ENCODE measurements at places on chromosomes 6 and 20.

DNA sequence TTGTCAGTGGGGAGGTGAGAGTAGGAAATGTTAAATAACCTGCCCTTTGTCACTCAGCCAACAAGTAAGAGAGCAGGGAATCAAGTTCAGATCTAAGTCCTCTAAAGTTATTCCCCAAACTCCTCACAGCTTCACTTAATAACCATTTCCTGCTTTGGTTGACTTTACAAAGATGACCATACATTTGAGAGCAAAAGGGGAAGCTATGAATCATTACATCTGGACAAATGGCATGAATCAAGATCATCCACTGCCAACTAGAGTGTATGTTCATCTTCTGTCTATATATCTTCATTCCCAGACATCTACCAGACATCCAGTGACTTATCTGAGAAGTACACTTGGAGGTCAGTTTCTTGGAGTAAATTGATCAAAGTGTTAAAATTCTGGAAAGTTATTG, 15.1 kb upstream of the HIVEP2 start:
- DNase-seq, result no peak

- DNase-seq, result no peak
Measured at GRCh38 chr6:44119704-44120262, 7.5 kb downstream of the MRPL14 start.

- no peak for DNase-seq
Measured at GRCh38 chr6:108336971-108337370, 42.1 kb downstream of the AFG1L start.

DNA sequence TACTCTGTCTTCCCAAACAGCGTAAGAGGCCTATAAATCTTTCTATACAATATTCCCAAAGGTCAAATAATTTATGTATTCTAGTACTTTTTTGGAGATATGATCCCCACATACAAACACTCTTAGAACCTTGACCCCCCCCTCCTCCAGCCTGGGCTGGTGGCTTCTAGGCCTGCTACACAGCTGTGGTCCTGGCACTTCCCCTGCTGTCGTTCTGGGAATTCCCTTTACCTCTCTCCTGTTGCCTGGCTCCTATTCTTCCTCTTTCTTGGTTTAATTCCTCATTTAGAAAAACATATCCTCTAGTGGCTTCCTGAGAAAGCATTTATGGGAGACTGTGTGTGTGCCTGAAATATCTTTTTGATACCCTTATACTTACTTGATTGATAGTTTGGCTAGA, 4.1 kb upstream of the TXLNB start:
- DNase-seq, result no peak

GRCh38 chr20:43543138-43543537, 15.7 kb upstream of the SGK2 start:
- DNase-seq, result no peak

DNA sequence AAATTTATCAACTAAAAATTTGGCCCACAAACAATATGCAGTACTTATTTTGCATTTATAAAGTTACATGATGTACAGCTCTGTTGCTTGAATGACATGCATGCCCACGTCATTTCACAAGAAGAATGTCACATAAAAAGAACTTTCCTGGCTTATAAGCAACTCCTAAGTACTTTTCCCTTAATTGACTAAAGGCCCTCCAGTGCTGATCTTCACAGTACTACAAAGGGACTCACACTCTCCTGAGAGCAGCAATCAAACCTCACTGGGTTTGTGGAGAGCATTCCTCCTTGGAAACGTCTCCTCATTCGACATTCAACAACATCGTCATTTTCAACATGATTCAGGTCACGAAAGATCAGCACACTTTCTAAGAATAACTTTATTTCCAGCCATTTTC, 111.1 kb downstream of the IPCEF1 start:
- no peak for DNase-seq
